ENCODE measurements at places on chromosomes 7 and 10. TPM values are rescaled to one million over a fixed set of nuclear protein-coding genes. Genes with fewer than 3 reads are reported as not detected.

GRCh38 chr10:68499544-68499943 lies 27.8 kb upstream of the DNA2 start:
- no peak for DNase-seq
- H3K36me3 ChIP-seq: peaks cover 63% of the 10 kb centered on the region
- H3K4me1 ChIP-seq: no peaks in the 10 kb centered on the region
- no peaks in the 10 kb centered on the region for H3K27me3 ChIP-seq
- H3K4me3 ChIP-seq: no peak overlapping the region

The OTUD1 gene
- total RNA-seq: 29.4 TPM

The TAS2R4 gene
- 2.2 TPM for total RNA-seq

The ANLN gene
- total RNA-seq: 3.3 TPM

DNA sequence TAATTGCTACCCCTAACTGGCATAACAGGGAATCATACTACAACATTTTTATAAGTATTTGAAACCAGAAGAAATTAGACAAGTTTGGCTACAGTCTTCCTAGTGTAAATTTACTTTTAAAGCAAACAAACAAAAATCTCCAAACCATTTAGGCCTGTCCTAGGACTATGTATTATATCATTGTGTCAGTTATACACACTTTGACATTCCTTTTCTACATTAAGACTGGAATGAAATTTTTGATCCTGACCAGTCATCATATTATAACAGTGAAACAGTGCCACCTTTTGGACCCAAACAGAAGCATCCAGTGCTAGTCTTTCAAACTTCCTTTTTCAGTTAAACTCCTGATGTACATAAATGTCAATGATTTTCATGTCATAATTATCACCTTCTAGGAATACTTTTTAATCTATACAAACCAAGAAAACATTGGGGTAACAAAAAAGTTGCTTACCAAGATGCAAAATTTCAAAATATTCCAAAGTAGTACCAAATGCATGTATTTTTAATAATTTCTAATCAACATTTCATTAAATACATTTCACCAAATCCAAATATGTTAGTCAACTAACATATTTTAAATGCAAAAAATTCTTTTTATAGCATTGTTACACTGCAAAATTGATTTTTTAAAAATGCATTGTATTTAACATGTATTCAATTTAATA lies 75.7 kb downstream of the IMMP2L start:
- no peak for DNase-seq
- no peaks in the 10 kb centered on the region for H3K36me3 ChIP-seq
- H3K4me1 ChIP-seq: no peaks in the 10 kb centered on the region

GRCh38 chr7:50652400-50653125 lies 87.4 kb upstream of the DDC start:
- peaks cover 42% of the 10 kb centered on the region for H3K4me1 ChIP-seq
- no peaks in the 10 kb centered on the region for H3K36me3 ChIP-seq
- no peaks in the 10 kb centered on the region for H3K27me3 ChIP-seq
- H3K4me3 ChIP-seq: no peak overlapping the region
- peak overlapping the region; percentile 65 for H3K27ac ChIP-seq

DNA sequence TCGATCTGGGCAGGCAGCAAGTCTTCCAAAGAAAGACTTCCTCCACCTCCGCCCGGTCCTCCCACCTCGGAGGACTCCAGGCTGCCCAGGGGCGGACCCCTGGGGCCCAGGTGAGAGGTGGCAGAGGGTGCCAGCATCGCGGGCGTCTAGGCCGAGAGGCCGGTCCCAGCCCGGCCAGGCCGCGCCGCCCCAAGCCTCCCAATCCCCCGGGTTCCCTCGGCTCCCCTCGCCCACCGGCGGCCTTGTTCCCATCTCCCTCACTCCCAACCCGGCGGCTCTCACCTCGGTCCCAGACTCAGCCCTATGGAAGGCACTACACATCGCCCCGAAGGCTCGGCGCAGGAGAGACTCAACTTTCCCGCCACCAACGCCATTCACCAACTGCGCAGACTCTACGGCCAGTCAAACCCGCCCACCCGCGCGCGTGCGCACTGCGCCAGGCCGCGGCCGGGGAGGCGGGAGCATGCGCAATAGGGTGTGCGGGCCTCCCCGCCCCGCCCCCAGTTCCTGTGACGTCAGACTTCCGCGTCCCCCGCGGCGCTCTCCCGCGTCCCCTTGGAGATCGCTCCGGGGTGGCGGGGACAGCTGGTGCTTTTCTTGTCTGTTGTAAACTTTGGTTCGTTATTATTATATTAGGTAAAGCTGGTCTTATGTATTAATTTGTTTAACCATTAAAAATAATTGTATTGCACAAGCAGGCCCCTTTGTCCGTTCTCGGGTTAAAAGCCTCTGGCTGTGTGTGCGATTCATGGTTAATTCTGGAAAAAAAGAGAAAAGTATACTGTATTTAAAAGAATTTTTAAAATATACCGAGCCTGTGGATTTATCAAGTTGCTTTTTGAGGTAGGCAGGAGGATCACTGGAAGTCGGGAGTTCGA lies at the start of gene XRCC2:
XRCC2 (minus strand) TSS at position 383 of the 878 bp plus-strand sequence; CDS start at position 321, 62 bp downstream.
- no peaks in the 10 kb centered on the region for H3K27me3 ChIP-seq
- H3K4me1 ChIP-seq: peaks cover 11% of the 10 kb centered on the region
- peak within 1 kb of the TSS; percentile 74 for H3K4me3 ChIP-seq
- H3K27ac ChIP-seq: peak within 1 kb of the TSS; percentile 91
- no peaks in the 10 kb centered on the region for H3K36me3 ChIP-seq

GRCh38 chr7:91353848-91354247 lies 89.6 kb downstream of the FZD1 start:
- no peak for DNase-seq
- no peaks in the 10 kb centered on the region for H3K36me3 ChIP-seq
- no peaks in the 10 kb centered on the region for H3K4me1 ChIP-seq
- H3K27me3 ChIP-seq: no peaks in the 10 kb centered on the region
- no peak overlapping the region for H3K4me3 ChIP-seq
- H3K27ac ChIP-seq: no peak overlapping the region

DNA sequence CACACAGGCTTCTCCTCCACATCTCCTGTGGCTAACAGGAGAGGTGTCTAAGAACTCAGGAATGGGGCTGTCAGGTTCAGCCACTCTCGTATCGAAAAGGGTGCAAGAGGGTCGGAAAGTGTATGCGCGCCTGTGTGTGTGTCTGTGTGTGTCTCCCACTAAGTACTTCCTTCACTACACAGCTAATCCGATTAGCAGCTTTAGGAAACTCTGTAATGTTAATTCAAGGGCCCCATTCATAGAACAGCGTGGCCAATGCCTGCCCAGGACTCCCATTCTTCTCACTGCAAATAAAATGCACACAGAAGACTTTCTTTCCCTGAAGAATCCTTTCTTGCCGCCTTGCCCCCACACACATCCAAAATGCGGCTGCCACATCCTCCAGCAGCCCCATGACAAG lies 39.9 kb downstream of the TLL2 start:
- peaks cover 33% of the 10 kb centered on the region for H3K27me3 ChIP-seq
- H3K4me3 ChIP-seq: no peak overlapping the region
- H3K4me1 ChIP-seq: no peaks in the 10 kb centered on the region
- no peaks in the 10 kb centered on the region for H3K36me3 ChIP-seq

- no peak overlapping the region for H3K4me3 ChIP-seq
- peaks cover 33% of the 10 kb centered on the region for H3K36me3 ChIP-seq
- no peak for DNase-seq
- peaks cover 24% of the 10 kb centered on the region for H3K4me1 ChIP-seq
Observed at GRCh38 chr7:98242934-98243333, 9.1 kb downstream of the TECPR1 start.

DNA sequence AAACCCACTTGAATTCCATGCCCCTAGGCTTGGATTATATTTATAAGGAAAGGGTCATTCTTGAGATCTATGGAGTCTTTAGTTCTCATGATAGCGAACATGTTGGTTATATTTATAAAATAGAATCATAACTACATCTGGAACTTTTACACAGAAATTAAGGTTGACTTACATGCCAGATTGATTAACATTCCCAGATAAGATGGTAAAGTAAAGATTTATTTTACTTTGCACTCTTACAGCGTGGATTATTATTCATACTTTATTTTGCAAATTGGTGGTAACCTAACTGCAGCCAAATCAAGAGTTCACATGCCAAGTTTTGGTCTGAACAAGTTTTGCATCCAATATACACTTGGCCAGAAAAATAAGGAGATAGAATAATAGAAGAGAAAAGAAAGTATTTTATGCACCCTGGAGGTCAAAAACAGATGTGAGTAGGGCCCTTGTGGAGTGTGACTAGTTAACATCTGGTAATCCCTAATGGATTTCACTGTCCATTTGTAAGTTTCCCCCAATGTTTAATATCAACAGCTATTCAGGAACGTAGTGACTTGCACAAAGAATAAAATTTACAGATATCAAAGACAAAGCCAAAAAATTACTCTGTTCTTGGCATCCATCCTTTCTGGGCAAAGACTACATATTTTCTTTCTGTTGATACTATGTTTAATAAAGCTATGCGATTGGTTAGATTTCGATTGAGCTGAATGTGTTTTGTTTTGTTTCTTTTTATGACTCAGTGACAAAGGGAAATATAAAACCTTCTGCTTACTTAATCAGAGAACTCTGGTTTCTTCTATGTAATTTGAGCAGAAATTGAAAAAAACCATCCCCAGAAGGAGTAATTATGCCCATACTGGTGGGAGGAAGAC lies 10.1 kb upstream of the TMEM26 start:
- H3K4me1 ChIP-seq: no peaks in the 10 kb centered on the region
- DNase-seq: no peak
- no peaks in the 10 kb centered on the region for H3K36me3 ChIP-seq
- no peak overlapping the region for H3K27ac ChIP-seq

- no peak overlapping the region for H3K4me3 ChIP-seq
- H3K4me1 ChIP-seq: peaks cover 88% of the 10 kb centered on the region
- DNase-seq: no peak
- no peaks in the 10 kb centered on the region for H3K27me3 ChIP-seq
Observed at GRCh38 chr7:2525658-2526630, 6.4 kb downstream of the LFNG start.

DNA sequence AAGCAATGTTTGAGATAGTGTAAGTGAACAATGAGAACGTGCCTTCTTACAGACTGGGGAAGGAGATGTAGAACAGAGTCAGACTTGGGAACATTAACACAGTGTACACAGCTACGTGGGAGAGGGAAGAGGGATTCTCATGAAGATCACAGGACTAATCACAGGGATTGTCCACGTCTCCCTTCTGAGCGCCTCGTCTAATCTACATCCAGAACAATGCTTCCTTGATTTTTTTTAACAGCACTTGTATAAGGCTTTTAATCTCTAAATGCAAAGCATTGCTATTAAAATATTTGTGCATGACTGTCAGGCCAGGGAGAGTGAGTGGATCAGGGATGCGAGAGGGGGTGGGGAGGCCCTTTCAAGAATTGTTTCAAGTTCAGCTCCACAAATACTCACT lies 62.7 kb downstream of the MET start:
- H3K36me3 ChIP-seq: no peaks in the 10 kb centered on the region
- no peak overlapping the region for H3K4me3 ChIP-seq
- H3K4me1 ChIP-seq: peaks cover 19% of the 10 kb centered on the region
- H3K27me3 ChIP-seq: no peaks in the 10 kb centered on the region
- no peak for DNase-seq

- H3K4me3 ChIP-seq: no peak overlapping the region
- DNase-seq: no peak
- H3K36me3 ChIP-seq: no peaks in the 10 kb centered on the region
- no peak overlapping the region for H3K27ac ChIP-seq
Observed at GRCh38 chr7:106827626-106828025, 37.5 kb upstream of the PIK3CG start.

DNA sequence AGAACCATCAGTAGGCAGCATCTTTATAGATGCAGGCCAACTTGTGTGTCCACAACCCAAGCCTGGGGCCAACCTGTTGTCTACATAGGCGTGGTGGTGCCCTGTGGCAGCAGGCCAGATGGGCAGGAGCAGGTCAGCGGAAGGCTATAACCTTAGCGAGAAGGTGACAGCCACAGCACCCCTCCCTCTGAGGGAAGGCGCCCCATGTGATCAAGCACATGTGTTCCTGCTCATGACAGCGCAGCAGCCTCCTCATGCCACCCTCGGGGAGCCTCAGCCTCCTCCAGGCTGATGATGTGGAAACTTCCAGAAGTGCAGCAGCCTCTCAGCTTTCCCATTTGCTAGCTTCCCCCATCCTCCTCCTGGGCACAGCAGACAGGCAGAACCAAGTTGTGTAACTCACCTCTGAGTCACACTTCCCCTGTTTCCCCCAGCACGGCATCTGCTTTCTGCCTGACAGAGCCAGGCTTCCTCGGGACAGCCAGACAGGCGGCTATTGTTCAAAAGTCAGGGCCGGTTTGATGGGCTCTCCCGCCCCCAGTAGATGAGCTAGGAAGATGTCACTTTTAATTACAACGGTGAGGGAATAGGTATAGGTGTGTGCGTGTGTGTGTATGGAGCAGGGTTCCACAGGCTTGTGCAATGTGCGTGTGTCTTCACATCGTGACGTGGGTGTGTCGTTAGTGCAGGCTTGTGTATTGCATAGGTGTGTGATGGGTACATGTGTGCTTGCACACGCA lies 312.0 kb upstream of the ZMIZ1 start:
- no peaks in the 10 kb centered on the region for H3K36me3 ChIP-seq
- H3K4me1 ChIP-seq: peaks cover 19% of the 10 kb centered on the region
- H3K4me3 ChIP-seq: no peak overlapping the region
- no peak overlapping the region for H3K27ac ChIP-seq
- H3K27me3 ChIP-seq: no peaks in the 10 kb centered on the region

DNA sequence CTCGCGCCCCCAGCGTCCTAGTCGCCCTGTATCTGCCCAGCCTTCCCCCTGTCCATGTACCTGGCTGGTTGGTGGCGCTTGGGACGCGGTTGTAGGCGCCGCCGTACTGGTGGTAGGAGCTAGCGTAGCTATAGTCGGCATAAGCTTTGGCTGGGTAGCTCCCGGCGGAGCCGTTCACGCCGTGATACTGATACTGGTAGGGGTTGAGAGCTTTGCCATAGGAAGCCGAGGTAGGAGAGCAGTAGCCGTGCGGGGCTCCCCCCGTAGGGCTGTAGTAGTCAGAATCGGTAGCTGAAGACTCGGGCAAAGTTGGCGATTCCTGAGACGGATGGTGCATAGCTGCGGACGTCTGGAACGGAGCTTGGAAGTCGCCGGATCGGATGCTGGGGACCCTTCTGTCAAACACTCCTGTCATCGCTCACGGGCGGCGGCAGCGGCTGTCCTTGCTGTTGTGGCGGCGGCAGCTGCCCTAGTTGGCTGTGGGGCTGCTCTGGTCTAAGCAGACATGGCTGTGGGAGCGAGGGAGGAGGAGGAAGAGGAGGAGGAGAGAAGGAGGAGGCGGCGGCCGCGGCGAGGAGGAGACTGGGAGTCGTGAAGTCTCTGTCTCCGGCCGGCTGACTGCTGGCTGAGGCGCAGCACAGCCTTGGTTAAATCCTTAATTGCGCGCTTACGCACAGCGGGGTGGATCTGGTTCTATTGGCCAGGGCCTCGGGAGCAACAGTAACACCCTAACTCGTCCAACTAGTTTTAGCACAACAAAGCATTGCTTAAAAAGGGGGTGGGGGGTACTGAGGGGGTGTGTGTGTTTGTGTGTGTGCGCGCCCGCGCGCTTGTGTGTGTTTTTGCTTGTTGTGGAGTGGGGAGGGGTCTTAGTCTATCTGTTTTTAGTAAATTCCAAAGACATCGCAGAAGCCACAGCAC lies at the start of gene DLX5:
DLX5 (minus strand) TSS at position 623 of the 921 bp plus-strand sequence; CDS start at position 415, 208 bp downstream.
- H3K27me3 ChIP-seq: peaks cover 78% of the 10 kb centered on the region
- peak within 1 kb of the TSS; percentile 29 for H3K4me3 ChIP-seq
- H3K27ac ChIP-seq: no peak within 1 kb of the TSS
- DNase-seq: no peak
- H3K4me1 ChIP-seq: peaks cover 22% of the 10 kb centered on the region
- H3K36me3 ChIP-seq: no peaks in the 10 kb centered on the region
